Activated CD4-positive, alpha-beta T cell treated with anti-CD3 and anti-CD28 coated beads, Interleukin-10, Interleukin-2, amounts not matched to agents 100 ng/mL and 50 ng/mL, durations not matched to agents 16 hours and 8 hours (primary cell): ENCODE measurements at places on chromosomes 16 and 17.

GRCh38 chr17:42342242-42343008, 45.8 kb downstream of the STAT3 start:
- peak; percentile 84 for DNase-seq

GRCh38 chr17:65953316-65954147, 238.4 kb downstream of the CEP112 start:
- no peak for DNase-seq

DNA sequence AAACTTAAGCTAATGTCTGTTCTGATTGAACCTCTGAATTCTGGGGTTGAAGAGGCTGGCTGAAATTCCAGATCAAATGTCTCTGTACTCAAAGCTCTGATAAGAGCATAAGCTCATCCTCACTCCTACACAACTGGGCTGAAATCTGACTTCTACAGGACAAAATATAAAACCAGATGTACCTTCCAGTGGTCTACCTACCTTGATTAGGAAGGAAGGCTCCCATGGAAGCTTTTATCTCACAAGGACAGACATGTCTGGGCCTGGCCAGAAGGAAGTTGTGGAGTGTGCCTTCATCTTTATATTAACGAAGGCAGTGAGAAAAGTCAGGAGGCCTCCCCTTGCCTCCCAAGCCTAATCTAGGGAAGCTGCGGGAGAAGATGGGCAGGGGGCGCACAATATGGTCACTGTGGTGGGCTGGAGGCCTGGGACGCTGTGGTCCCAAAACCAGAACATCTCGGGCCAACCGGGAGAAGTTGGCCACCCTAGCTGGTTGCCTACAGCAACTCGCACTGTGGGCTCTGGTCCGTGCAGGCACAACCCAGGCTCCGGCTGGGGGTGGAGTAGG, 55.6 kb upstream of the LRRC37A3 start:
- DNase-seq, result no peak

GRCh38 chr16:71339236-71340171, 19.0 kb upstream of the CALB2 start:
- DNase-seq, result no peak

DNA sequence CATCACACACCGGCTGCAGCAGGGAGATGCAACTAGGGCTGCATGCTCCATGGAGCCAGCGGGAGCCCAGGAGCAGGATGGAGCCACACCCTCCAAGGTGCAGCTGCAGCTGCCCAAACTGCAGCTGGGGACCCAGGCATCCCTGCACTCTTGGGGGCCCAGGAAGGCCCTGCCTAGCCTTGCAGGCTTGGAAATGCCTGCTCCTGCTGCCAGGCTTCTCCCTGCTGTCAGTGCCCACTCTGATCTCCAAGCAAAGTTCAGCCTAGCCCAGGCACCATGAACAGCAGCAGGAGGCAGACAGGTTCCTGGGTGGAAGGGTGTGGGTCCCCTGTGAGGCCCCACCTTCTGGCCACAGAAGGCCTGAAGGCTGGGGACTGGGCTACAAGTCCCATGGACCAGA, 1057.1 kb downstream of the CDH8 start:
- DNase-seq, result no peak
